Ammon's horn (tissue), 1 donor: ENCODE measurements at places on chromosomes 5 and 9.

DNA sequence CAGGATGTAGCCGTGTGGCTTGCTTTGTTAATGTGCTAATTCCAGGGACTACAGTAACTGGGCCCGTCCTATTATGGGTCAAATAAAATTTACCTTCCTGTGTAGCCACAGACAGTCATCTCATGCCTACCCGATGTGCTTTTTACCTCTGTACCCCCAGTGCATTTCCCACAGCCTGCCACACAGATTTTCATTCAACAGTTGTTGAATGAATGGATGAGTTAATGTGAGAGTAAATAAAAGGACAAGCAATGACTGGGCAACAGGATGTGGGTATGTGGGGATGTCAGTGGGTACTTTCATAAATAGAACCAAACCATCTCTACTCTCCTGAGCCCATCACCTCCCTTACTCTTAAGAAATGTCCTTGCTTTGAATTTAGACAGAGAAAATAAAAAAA lies 441.2 kb upstream of the ZNF462 start:
- DNase-seq: no peak

DNA sequence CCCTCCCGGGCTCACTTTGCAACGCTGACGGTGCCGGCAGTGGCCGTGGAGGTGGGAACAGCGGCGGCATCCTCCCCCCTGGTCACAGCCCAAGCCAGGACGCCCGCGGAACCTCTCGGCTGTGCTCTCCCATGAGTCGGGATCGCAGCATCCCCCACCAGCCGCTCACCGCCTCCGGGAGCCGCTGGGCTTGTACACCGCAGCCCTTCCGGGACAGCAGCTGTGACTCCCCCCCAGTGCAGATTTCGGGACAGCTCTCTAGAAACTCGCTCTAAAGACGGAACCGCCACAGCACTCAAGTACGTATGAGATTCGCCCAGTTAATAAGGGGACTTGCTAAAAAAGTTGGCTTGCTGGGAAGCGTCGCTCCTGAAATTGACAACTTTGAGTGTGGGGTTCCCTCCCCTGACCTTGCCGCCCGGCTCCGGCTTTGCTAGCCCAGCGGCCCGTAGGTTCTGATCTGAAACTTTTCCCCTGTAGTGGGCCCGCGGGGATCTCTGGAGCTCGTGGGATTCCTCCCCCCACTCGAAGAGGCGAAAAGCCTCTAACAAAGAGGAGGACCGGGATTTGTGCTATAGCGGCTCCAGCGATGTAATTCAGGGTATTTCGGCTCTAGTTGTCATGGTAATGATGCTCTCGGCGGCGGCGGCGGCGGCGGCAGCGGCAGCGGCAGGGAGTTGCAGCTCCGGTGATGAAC lies 572 bp downstream of the NR4A3 start:
- DNase-seq: no peak

GRCh38 chr5:91848453-91848852 lies 465.3 kb upstream of the ARRDC3 start:
- DNase-seq: no peak

GRCh38 chr5:28390341-28390740 lies 1352.0 kb upstream of the CDH9 start:
- DNase-seq: no peak

DNA sequence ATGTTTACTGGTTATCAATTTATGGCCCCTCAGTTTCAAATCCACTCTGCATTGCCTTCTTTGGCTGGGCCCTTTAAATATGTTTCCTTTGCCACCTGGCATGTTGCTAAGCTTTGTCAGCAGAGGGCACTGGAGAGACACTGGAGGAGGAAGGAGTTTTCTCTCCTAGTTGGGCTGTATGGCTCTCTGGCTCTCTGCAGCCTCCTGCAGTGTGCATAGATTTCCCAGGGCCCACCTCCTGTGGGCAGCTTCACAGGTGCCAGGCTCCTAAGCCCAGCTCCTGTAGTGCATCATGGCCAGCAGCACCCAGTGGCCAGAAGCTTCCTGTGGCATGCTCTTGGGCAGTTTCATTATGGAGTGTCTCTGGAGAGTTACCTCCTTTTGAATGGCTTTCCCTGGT lies 23.3 kb downstream of the CAVIN4 start:
- DNase-seq: peak; percentile 75
